Progenitor cell of endocrine pancreas (in vitro differentiated cells): ENCODE measurements at places on chromosomes 2 and 18.

GRCh38 chr2:218540015-218540414 lies 28.1 kb downstream of the USP37 start:
- no peak overlapping the region for H3K27ac ChIP-seq
- H3K4me3 ChIP-seq: no peak overlapping the region
- no peaks in the 10 kb centered on the region for H3K27me3 ChIP-seq
- no peaks in the 10 kb centered on the region for H3K4me1 ChIP-seq
- H3K36me3 ChIP-seq: peaks cover 8% of the 10 kb centered on the region

DNA sequence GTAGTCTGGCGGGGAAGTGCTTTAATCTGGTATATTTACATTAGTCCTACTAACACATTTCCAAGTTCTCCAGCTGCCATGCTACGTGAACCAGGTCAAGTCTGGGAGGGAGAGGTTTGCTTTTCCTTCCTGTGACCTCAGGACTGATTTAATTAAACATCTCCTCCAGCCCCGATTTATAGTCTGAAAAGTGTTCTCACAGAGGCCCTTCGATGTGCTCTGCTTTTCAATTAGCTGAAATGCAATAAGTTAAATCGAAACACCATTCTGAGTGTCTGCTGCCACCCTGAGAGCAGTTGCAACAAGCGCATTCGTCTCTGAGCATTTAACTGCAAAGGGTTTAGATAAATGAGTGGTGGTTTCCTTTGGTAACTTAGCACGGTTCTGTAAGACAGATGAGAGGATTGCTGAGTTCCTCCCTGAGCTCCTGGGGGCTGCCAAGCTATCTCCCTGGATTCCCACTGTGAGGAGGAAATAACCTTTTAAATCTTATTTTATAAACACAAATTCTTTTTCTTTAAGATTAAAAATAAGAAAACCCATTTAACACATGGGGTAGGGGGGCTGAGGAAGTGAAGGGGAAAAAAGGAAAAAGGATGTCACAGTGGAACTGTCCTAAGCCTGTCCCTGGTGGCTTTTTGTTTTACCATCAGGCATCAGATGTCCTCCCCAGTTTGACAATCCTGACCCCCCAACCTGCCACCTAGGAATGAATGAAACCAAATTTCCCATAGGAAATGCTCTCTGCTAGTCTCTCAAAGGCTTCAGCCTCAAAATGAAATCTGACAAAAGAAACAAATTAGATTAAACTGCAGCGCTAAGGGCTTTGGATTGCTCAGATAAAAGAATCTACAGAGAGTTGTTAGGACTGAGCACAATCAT lies 56.5 kb upstream of the CREB1 start:
- H3K27me3 ChIP-seq: peaks cover 5% of the 10 kb centered on the region
- DNase-seq: no peak
- H3K27ac ChIP-seq: peak overlapping the region; percentile 75
- no peaks in the 10 kb centered on the region for H3K36me3 ChIP-seq

DNA sequence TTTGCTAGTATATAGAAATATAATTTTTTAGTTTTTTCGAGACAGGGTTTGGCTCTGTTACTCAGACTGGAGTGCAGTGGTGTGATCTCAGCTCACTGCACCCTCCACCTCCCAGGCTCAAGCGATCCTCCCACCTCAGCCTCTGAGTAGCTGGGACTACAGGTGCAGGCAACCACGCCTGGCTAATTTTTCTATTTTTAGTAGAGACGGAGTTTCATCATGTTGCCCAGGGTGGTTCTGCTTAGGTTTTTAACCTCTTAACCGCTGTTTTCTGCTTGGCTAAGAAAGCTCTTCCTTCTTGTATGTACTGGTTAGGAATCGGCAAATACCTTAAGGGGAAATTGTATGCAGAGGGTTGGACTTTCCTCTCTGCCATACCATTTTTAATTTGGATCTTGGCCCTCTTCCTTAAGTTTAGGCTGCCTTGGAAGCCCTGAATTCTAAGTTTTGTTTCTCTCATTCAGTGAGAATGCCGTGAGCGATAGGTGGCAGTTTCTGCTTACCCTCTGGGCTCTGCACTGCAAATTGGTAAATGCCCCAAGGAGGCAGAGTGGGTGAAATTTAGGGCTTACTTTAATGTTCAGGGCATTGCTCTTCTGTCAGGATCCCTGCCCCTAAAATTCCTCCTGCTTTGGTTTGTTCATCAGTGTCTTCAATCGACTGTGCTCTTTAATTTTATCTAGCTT lies 32.3 kb downstream of the EML6 start:
- H3K4me3 ChIP-seq: no peak overlapping the region
- H3K27me3 ChIP-seq: peaks cover 2% of the 10 kb centered on the region
- H3K27ac ChIP-seq: no peak overlapping the region
- H3K36me3 ChIP-seq: no peaks in the 10 kb centered on the region
- H3K4me1 ChIP-seq: no peaks in the 10 kb centered on the region
- no peak for DNase-seq

DNA sequence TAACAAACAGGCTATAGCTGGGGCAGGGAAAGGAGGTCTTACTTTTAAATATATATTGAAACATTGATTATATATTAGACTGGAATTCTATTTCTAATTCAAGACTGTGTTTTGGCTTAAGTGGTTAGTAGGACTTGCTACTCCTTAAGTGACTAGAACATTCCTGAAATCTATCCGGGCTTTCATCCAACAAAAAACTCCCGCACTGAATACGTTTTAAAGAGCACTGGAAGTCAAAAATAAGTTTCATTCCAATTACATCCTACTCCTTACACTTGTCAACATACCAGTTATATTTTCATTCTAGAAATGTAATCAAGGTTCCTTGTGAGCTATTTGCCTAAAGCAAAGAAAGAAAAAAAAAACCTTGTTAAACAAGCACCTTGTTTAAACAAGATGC lies 204.6 kb downstream of the SP3 start:
- H3K4me3 ChIP-seq: no peak overlapping the region
- no peak for DNase-seq
- H3K36me3 ChIP-seq: no peaks in the 10 kb centered on the region

GRCh38 chr2:220847589-220847988 lies 724.5 kb downstream of the EPHA4 start:
- no peak for DNase-seq
- H3K4me1 ChIP-seq: peaks cover 3% of the 10 kb centered on the region
- no peaks in the 10 kb centered on the region for H3K36me3 ChIP-seq

DNA sequence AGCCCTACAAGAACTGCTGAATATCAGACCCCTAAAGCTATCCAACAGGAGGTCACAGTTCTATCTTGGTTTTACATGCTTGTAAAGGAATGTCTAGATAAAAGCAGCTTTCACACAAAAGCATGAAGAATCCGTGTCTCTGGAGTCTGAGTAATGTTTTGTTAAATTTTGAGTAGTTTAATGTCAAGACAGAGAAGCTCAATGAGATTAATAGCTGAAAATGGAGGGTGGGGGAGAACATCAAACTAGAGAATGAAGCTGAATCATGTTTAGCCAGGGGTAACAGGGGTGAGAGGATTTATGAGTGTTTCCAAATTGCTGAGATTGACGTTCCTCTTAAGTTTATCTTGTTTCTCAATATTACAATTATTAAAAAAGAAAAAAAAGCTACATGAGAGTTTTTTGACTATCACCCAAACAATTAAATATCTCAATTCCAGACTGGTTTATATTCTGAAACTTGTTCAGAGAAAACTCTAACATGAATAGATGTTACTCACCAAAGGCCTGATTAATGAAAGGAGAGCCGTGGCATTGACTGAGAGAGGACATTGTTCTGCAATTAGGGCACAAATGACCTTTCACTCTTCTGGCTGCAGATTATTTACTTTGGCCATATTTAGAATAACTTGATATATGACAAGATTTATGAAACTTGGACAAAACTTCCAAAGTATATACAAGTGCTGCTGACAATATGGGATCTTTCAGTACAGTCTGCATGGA lies 266.4 kb upstream of the ETAA1 start:
- DNase-seq: no peak
- no peaks in the 10 kb centered on the region for H3K27me3 ChIP-seq
- no peak overlapping the region for H3K27ac ChIP-seq
- no peak overlapping the region for H3K4me3 ChIP-seq
- peaks cover 11% of the 10 kb centered on the region for H3K36me3 ChIP-seq

GRCh38 chr2:1715184-1716013 lies 28.9 kb downstream of the PXDN start:
- no peaks in the 10 kb centered on the region for H3K27me3 ChIP-seq
- no peak for DNase-seq
- peaks cover 34% of the 10 kb centered on the region for H3K4me1 ChIP-seq
- peaks cover 1% of the 10 kb centered on the region for H3K36me3 ChIP-seq
- peak overlapping the region; percentile 42 for H3K27ac ChIP-seq

DNA sequence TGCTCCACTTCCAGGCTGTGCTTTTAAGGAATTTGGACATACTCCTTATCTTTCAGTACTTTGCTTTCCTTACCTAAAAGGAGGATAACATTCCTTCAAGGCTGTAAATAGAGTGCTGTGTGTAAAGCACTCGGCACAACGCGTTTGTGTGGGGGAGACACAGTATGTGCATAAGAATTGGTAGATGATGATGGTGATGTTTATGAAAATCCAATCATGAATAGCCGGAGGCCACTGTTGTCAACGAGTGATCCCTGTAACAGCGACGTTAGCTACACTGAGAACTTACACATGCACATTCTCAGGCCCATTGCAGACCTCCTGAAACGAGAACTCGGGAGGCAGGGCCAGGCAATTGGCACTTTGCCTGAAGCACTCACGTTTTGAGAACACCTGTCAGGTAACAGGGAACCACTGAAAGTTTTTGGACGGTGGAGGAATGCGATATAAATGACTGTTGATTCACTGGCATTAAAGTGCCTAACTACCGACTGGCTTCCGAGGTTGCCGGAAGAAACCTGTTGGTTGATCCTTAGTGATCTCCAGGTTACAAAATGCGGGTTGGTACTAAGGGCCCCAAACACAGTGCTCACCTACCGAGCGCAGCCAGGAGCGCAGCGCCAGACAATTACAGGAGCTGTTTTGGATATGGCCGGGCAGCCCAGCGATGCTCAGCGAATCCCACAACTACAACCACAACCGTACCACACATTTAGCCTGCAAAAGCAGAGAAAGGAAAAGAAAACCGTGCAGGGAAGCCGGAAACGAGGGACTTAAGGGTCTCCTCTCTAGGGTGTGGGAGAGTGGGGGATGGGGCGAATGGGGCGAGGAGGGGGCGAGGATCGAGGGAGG lies 1.0 kb upstream of the MAP4K4 start:
- no peak for DNase-seq
- peak overlapping the region; percentile 88 for H3K4me3 ChIP-seq
- peaks cover 4% of the 10 kb centered on the region for H3K36me3 ChIP-seq
- peaks cover 8% of the 10 kb centered on the region for H3K4me1 ChIP-seq
- H3K27me3 ChIP-seq: peaks cover 7% of the 10 kb centered on the region

GRCh38 chr2:17878281-17879136 lies at the start of gene KCNS3:
Gene KCNS3 (plus strand): TSS chr2:17878667. CDS start chr2:17931009, 52,342 bp downstream.
- peak within 1 kb of the TSS; percentile 81 for H3K27ac ChIP-seq
- H3K4me1 ChIP-seq: peaks cover 8% of the 10 kb centered on the region
- H3K36me3 ChIP-seq: no peaks in the 10 kb centered on the region
- peak; percentile 24 for DNase-seq

GRCh38 chr18:37502036-37502435 lies 63.6 kb downstream of the CELF4 start:
- no peak for DNase-seq
- H3K27me3 ChIP-seq: peaks cover 10% of the 10 kb centered on the region
- H3K27ac ChIP-seq: no peak overlapping the region
- H3K4me3 ChIP-seq: no peak overlapping the region
- peaks cover 2% of the 10 kb centered on the region for H3K4me1 ChIP-seq
- H3K36me3 ChIP-seq: no peaks in the 10 kb centered on the region

DNA sequence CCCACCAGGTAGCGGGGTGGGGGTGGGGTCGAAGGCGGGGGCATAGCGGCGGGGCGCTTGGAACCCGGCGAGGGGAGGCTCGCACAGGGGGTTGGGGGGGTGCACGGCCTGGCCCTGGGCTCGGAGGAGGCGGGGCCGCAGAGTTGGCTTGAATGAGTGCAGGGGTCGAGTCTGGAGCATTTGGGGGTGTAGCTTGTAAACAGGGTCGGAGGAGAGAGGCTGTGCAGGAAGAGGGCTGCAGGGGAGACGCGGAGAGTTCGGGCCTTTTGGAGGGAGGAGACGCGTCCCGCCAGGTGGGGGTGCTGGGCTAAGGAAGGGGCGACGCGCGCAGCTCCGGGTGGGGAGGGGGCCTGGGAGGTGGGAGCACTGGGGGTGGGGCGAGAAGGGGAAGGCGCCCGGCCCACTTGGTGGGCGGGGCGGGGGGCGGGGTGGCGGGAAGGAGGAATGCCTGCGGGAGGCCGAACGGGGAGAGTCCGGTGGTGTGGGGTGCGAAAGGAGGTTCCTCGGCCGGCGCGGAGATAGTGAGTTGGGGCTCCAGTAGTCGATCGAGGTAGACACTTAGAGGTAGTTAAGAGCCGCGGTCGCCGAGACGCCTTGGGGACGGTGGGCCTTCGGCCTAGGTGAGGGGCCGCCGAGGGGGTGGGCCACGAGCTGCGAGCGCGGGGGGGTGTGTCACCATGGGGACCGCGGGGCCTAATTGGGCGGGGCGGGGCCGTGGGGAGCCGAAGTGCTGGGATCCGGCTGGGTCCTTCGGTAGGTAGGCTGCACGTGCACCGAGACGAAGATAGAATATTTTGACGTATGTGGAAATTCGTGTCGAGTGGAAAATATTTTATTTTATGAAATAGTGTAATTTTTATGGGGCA lies 774 bp downstream of the MSH6 start:
- H3K4me3 ChIP-seq: peak overlapping the region; percentile 89
- peaks cover 14% of the 10 kb centered on the region for H3K36me3 ChIP-seq
- peaks cover 21% of the 10 kb centered on the region for H3K4me1 ChIP-seq

- H3K36me3 ChIP-seq: no peaks in the 10 kb centered on the region
- H3K27ac ChIP-seq: no peak overlapping the region
- H3K4me3 ChIP-seq: no peak overlapping the region
- H3K27me3 ChIP-seq: peaks cover 62% of the 10 kb centered on the region
Observed at GRCh38 chr2:96120091-96120720, 3.8 kb upstream of the ADRA2B start.

GRCh38 chr2:109507217-109507616 lies 106.5 kb downstream of the SEPTIN10 start:
- peaks cover 6% of the 10 kb centered on the region for H3K27me3 ChIP-seq
- H3K4me1 ChIP-seq: no peaks in the 10 kb centered on the region
- H3K27ac ChIP-seq: no peak overlapping the region
- H3K4me3 ChIP-seq: no peak overlapping the region

DNA sequence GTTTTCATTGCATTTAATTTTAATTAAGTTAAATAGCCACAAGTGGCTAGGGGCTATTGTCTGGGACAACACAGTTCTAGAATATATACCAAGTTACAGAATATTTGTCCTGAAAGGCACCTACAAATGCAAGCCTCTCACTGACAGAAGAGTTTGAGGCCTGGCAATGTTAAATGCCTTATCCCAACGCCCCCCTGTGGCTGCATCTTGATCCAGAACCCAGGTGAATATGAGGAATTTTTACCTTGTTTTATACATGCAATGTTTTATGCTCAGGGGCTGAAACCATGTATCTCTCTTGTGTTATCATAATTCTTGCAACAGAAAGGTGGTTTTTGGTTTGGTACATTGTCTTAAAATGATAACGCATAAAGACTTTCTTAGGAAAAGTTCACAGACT lies 71.8 kb upstream of the SEC11C start:
- DNase-seq: no peak
- H3K36me3 ChIP-seq: no peaks in the 10 kb centered on the region
- H3K27ac ChIP-seq: no peak overlapping the region
- no peak overlapping the region for H3K4me3 ChIP-seq
